ENCODE measurements at places on chromosomes 11 and 22.

DNA sequence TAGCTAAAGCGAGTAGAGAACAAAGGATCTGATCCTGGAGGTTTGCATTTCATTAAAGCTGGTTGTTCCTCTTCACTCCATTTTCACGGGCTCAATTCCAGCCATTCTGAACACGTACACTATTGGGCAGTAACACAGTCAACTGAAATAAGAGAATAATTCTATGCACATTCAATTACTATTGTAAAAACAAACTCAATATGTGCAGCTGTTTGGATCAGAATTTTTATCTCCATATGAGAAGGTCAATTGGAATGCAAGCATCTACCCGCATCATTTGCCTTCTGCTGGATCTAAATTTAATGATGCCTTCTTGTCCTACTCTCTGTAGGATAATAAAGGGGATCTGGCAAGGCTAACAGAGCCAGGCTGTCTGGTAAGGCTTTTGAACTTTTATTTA is 562.8 kb upstream of the CCDC179 start:
- DNase-seq, result no peak

GRCh38 chr11:12119502-12119901 is 9.1 kb downstream of the MICAL2 start:
- DNase-seq, result no peak

GRCh38 chr11:21561581-21561980 is 631.3 kb upstream of the ANO5 start:
- no peak for DNase-seq

GRCh38 chr11:133832991-133833897 is 12.1 kb downstream of the SPATA19 start:
- DNase-seq, result no peak

DNA sequence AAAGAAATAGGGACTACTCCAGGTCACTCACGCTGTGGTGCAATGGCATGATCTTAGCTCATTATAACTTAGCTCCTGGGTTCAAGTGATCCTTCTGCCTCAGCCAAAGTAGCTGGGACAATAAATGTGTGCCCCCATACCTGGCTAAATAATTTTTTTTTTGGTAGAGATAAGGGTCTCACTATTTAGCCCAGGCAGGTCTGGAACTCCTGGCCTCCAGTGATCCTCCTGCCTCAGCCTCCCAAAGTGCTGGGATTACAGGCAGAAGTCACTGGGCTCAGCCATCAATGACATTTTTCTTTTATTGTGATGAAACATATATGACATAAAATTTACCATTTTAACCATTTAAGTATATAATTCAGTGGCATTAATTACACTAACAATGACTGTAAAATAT is 10.6 kb downstream of the SLC5A4 start:
- DNase-seq, result no peak

GRCh38 chr11:104918113-104918824 is 20.0 kb upstream of the CASP12 start:
- no peak for DNase-seq

- no peak for DNase-seq
Measured at GRCh38 chr11:75424396-75424795, 8.6 kb downstream of the KLHL35 start.

DNA sequence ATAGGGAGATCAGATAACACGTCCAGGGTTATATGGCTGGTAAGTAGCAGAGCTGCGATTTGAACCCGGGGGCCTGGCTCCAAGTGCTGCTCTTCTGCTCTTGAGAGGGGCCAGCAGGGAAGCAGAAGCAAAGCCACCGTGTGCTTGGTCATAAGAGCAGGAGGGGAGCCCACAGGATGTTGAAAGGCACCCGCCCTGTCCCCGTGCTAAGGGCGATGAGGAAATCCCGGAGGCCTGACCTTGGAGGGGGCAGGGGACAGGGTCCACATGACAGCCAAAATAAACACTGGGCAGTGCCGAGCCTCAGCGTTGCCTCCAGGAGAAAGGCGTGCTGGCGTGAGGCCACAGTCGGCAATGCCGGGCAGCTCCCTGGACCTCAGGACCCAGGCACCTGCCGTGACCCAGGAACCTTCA is 28.8 kb downstream of the TOM1 start:
- no peak for DNase-seq

DNA sequence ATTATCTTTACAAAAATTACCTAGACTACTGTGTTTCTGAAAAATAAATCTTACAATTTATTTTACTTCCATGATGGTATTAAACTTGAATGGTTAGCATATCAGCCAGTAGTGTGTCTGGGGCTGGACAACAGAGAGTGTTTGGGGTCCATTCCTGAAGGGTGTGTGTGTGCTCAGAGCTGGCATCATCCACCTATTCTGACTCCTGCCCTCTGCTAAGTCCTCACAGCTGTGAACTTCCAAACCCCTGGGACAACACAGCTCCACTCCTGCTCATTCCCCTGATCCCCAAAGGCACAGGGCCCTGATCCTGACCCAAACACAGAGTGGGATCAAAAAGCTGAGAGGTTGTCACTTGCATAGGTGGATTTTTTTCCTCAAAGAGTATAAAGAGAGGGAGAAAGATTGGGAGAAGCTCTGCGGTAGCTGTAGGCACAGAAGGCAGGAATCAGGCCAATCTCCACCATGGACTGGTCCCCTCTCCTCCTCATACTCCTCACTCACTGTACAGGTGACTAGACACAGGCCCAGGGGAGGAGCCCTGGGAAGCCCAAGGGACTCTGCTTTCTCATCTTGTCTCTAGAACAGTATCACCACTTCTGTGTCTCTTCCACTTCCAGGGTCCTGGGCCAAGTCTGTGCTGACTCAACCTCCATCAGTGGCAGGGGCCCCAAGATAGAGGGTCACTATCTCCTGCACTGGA is 55.7 kb upstream of the TOP3B start:
- no peak for DNase-seq

- DNase-seq, result no peak
Measured at GRCh38 chr11:69924308-69925161, 105.3 kb upstream of the FGF3 start.

DNA sequence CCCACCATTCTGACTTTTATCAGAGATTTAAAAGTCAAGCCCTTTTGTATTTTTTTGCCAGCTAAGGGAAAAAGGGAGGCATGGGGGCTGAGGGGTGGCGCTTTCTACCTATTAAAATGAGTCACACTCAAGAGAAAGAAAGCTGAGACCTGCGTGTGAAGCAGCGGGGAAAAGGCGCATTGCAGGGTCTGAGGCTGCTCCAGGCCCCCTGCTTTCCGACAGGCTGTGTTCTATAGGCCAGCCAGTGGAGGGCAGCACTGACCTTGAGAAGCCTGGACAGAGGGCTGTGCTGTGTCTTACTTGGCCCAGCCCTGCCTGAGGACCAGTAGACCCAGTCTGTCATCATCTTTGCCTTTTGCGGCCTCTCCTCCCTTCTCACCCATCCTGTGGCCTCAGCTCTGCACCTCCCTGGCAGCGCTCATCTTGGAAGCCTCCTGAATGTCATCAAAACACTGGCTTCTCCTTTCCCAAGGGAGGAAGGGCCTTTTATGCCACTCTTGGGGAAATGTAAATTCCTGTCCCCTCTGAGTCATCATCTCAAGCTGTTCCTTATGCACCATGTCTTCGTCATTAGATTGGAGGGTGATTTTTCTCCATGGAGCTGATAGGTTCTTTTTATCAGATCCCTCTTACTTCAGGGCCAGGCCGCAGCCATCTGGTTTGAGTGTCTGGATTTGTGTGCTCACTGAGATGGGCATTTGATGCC is 12.6 kb upstream of the MAPK8IP1 start:
- no peak for DNase-seq

DNA sequence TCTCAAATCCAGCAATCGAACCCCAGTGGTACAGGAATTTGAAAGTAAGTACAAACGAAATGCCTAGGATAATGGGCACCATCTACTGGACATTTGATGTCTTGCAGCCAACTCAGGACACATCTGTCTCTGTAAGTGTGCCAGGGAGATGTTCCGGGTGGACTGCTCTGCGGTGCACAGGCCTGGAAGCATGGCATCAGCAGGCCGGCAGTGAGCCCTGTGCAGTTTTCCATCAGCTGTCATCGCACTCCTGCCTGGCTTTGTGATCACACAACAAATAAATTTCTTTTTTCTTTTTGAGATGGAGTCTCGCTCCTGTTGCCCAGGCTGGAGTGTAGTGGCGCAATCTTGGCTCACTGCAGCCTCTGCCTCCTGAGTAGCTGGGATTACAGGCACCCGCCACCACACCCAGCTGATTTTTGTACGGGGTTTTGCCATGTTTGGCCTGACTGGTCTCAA is 71.0 kb downstream of the JAM3 start:
- DNase-seq, result peak; percentile 73

DNA sequence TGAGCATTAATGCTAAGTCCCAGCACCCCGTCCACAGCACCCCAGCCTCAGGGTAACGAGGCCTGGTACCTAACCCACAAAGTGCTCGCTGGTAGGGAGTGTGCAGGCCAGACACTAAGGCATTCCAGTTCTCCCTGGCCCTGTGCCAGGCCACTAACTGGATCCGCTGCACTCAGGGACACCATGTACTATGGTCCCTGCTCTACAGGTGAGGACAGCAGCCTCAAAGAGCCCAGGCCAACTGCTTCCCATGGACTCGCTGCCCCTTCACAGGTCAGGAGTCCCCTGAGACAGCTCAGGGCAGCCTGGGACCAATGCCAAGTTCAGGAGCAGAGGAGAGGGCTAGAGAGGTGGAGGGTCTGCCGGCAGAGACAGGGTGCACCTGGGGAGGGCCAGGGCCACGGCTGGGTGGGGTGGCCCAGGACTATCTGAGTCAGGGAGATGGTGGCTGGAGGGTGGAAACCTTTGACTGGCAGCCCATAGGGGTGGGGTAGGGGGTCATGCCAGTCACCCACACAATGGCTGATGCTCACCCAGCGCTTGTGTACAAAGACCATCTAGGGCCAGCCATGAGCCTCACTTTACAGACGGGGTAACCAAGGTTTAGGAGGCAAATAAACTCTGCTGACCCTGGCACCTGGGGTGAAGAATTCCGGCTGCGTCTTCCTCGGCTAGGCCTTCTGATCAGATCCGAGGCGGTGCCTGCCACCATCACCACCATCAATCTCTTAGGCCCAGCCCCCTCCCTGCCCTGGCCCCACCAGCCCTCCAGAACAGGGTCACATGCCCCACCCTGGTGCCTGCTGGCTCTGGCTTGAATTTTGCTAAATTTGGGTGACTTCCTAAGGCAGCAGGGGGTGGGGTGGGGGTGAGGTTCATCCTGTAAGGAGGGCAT is 5.6 kb downstream of the OSBPL5 start:
- DNase-seq, result no peak

DNA sequence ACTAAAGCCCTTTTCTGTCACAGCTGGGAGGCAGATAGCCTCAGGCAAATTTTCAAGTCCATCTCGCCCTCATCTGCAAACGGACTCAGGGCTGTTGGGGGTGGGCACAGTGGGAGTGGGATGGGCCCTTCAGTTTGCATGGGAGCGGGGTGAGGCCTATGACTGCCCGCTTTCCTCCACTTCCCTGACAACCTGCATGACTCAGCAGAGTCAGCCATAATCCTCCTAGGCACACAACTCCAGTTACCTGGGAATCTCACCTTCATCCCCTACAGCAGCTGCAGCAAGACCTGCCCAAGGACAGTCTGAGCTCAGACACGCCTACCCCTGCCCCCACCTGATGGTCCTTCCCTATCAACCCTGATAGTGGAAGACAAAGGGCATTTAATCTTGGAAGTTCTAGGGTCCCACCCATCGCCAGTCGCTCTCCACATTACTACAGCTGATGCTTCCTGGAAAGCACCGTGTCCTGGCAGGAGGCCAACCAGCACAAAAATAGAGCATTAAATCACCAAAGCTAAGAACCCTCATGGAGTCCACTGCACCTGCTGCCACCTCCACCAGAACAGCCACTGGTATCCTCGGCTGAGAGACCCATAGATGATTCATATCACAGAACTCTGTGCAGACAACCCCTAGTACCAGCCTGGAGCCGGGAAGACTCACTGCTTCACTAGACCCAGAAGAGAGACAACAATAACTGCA is 319.3 kb downstream of the DCDC1 start:
- DNase-seq, result no peak

DNA sequence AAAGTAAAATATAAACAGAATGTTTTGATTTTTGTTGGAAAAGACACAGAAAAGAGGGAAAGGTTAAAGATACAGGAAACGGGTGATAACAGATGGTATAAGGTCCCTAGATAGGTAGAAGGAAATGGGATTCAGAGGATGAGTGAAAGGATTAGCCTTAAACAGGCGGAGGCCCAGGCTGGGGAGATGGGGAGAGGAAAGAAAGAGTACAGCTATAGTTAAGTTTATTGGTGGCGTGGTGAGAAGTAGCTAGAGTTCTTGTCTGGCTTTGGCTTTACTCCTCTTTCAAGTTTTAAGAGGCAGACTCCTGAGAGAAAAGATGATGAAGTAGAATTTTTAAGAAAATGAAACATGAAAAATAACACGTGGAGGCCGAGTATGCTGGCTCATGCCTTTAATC is 13.7 kb downstream of the ZBTB44 start:
- DNase-seq, result no peak

Data from ureter (tissue), 1 donor.